H1 (cell line): ENCODE measurements at places on chromosomes 6 and 20.

GRCh38 chr6:80548532-80548931, 442.1 kb downstream of the BCKDHB start:
- no peak for DNase-seq

- no peak for DNase-seq
Measured at GRCh38 chr6:10163203-10163962, 251.5 kb downstream of the TFAP2A start.

GRCh38 chr6:137870308-137870644, 3.2 kb downstream of the TNFAIP3 start:
- no peak for DNase-seq

GRCh38 chr6:82959385-82959941, 106.2 kb downstream of the UBE3D start:
- DNase-seq = peak; percentile 7

DNA sequence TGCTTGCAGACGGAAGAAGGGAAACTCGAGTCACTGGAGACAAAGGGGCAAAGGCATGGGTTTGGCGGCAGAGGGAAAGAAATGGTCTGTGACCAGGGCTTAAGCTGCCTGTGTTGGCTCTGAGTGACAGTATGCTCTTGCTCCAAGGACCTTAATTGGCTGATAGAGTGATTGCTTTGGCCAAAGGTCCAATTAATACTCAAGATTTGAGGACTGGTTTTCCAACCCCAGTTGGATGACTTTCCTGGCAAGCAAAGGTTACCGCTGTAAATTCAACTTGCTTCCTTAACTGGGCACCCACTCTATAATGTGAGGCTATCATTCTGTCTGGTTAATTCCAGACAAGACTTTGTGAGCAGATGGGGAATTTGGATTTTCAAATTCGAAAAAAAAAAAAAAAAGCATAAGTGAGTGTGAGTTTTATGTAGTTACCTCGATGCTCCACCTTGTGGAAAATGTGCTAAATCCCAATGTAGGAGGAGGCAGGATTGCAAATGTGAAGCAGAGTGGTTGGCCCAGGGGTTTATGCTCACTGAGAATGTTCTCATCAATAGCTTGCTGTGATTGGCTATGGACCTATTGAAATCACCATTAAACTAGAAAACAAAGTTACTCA, 150.7 kb upstream of the GMDS start:
- DNase-seq = no peak

DNA sequence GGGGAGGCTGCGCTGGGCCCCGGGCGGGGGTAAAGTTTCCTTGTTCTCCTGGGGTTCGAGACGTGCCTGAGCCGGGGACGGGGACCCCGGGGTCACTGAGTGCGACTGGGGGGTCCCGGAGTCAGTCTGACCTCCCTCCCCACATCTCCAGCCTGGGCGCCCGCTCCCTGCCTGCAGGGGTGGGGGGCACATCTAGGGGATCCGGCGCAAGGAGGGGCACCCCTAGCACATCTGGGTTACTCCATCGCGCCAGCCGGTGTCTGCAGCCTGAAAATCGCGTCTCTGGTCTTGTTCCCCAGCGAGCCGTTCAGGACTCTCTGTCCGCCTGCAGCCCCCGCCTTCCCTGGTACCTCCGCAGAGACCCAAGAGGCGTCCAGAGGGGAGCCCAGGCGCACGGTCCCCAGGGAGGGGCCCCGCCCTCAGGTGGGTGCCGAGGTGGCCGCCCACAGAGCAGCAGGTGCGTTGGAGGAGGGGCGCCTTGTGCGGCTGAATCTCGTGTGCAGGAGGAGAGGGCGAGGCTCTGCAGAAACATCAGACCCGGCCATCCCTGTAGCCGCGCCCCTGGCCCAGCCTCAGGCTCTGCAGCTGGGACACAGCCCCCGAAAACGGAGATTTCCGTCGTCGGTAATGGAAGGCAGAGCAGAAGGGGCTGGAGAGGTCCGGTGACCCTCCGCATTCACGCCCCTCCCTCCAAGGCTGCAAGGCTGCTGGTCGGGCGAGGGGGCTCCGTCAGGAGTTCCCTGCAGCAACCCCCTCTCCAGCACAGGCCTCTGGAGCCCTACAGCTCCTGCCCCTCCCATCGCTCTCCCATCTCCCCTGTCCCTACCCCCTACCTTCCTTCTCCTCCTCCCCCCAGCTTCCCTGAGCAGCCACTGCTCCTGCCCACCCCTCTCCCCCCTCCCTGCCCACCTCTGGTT, 628 bp upstream of the CHRNA4 start:
- peak; percentile 74 for DNase-seq

DNA sequence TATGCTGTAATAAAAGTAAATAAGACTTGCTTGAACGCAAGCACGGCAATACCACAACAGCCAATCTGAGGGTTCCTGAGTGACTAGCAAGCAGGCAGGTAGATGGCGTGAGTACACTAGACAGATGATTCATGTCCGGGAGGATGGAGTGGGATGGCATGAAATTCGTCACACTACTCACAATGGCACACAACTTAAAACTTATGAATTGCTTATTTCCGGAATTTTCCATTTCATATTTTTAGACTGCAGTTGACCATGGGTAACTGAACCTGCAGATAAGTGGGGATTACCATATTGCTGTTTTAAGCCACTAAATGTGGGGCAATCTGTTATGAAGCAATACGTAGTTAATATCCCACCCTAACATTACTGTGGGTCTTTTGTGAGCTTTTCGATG, 93.6 kb upstream of the NFATC2 start:
- DNase-seq = no peak

DNA sequence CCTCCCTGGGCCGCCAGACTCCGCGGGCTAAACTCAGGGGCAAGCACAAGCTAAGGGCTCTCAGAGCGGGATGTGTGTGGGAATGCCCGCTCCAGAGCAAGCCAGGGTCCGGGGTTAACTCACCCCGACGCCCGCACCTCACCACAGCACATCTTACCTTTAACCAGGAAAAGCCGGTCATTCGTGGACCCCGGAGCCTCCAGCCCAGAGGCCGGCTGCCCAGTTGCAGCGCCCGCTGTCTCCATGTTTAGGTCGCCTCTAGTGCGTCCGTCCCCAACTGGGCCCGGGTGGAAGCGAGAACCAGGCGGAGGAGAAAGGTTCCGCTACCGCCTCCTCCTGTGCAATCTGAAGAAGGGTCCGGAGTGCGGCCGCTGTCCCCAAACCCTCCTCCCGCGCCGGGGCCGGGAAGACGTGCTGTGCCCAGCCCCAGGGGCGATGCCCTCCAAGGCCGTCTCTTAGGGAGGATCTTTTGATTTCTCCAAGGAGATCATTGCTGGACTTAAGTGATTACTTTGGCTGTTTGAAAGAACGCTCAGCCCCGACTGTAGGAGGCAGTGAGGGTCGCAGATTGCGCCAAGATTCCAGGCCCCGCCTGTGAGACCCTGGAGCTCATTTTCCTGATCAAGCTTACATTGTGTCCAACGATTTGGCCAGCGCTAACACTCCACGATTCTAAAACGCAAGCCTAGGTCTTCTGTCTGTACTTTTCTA, at the start of gene TMEM242:
Gene TMEM242 (minus strand): TSS at position 265 of the 711 bp plus-strand sequence. CDS start 20 bp downstream, at position 245.
- no peak for DNase-seq

GRCh38 chr20:26209171-26209941, 512.7 kb upstream of the ZNF337 start:
- DNase-seq = peak; percentile 55

- no peak for DNase-seq
Measured at GRCh38 chr20:63568170-63568981, 5.7 kb downstream of the HELZ2 start.
